Hematopoietic multipotent progenitor cell (in vitro differentiated cells): ENCODE measurements at places on chromosomes 2 and 18. TPM values are rescaled to one million over a fixed set of nuclear protein-coding genes. Genes with fewer than 3 reads are reported as not detected.

GRCh38 chr2:165454905-165455304 is 14.6 kb upstream of the CSRNP3 start:
- no peak for DNase-seq

GRCh38 chr2:29502460-29502911 is 387.3 kb downstream of the CLIP4 start:
- DNase-seq: no peak

Gene SLC40A1
- total RNA-seq: 393 TPM

Gene MROH2A
- not detected for total RNA-seq

DNA sequence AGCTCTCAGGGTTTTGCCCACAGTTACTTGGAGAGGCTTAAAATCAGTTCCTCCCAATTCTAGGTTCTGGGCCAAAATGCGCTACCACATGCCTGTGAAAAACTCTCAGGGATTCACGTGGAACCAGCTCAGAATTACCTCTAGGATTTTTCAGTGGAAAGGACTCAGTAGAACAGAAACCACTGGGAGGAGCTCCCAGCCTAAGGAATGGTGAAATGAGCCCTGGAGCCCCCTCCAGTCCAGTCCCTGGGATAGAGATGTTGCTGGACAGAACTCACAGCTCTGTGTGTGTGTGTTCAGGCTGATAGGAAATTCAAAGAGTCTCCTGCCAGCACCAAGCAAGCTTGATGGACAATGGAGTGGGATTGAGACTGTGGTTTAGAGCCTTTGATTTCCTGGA is 21.1 kb upstream of the SLC9A4 start:
- no peak for DNase-seq

Gene SKOR2
- not detected for total RNA-seq

- no peak for DNase-seq
Observed at GRCh38 chr2:207217442-207217841, 51.7 kb upstream of the KLF7 start.

Gene IL37
- total RNA-seq: not detected

Gene STPG4
- not detected for total RNA-seq

- DNase-seq: no peak
Observed at GRCh38 chr2:123164216-123164615, 860.9 kb upstream of the CNTNAP5 start.

- peak; percentile 81 for DNase-seq
Observed at GRCh38 chr18:63016270-63016669, 300.9 kb downstream of the PHLPP1 start.

GRCh38 chr2:8831516-8831915 is 5.9 kb downstream of the KIDINS220 start:
- DNase-seq: no peak

DNA sequence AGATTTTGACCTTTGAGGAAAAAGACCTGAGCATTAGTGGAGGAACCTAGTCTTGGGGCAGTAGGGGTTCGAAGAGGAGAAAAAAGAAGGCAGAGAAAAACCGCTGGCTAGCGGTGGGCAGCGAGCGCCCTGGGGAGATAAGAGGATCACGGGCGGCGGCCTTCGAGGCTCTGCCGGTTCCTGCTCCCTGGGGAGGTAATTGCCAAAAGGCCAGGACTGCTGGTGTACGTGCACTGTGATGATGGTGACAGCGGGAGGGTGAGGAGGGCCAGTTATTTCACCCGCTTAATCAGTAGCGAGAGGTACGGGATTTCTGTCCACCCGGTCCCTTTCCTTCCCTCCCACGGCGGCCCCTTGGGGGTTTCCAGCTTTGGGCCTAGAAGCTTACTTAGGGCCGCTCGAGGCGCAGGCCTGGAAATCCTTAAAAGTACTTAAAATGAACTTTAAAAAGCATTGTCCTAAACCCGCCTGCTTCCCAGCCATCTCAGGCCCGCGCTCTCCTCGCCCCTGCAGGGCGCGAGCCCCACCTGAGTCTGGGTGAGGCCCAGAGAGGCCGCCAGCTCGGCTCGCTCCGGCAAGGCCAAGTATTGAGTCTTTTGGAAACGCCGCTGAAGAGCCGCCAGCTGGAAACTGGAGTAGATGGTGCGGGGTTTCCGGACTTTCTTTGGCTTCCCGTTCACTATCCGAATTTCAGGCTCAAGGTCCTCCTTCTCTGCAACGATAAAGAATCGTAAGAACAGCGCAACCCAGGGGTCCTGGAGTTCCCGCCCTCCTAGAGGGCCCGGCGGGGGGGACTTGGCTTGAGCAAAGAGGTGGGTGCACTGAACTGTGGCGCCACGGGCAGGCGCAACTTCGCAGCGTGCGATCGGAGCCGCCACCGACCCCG is 1.5 kb downstream of the DLX2 start:
- no peak for DNase-seq

Gene CCDC150
- 0.81 TPM for total RNA-seq

Gene DUSP19
- 3.2 TPM for total RNA-seq

Gene MC5R
- total RNA-seq: not detected

GRCh38 chr2:216700781-216701180 is 5.4 kb upstream of the IGFBP5 start:
- no peak for DNase-seq

DNA sequence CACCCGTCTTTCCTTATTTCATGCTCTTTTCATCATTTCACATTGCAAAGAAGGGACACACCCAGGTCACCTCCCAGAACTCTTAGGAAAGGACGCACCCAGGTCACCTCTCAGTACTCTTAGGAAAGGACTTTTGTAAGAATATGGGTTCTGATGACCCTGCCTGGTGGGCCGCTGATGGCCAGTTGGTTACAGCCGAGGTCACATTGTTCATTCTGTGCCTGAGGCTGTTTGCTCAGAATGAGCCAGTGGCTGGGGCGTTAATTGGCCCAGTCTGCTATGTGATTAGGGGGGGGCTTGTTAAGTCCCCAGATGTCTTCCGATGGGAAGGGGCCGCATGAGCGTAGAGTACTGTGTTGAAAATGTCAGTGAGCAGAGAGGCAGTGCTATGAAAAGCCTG is 9.4 kb downstream of the MLPH start:
- no peak for DNase-seq

DNA sequence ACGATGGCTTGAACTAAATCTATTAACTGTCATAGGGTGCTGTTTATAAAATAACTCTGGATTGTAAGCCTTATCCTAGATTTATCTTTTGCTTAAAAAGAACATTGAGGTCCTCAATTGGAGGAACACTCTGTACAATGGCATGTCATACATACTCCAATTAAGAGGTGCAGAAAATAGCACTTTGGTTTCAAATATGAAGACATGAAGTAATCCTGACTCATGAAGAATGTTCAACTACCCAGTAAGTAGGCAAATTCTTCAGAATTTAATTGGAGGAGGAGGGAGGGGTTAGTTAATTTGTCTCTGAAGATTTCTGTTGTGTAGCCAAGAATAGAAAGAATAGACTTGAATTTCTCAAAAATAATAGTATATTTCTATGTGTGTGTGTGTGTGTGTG is 36.1 kb downstream of the DCC start:
- DNase-seq: no peak

Gene NEU2
- total RNA-seq: not detected

- DNase-seq: peak; percentile 40
Observed at GRCh38 chr18:26017929-26018328, 72.5 kb downstream of the SS18 start.

DNA sequence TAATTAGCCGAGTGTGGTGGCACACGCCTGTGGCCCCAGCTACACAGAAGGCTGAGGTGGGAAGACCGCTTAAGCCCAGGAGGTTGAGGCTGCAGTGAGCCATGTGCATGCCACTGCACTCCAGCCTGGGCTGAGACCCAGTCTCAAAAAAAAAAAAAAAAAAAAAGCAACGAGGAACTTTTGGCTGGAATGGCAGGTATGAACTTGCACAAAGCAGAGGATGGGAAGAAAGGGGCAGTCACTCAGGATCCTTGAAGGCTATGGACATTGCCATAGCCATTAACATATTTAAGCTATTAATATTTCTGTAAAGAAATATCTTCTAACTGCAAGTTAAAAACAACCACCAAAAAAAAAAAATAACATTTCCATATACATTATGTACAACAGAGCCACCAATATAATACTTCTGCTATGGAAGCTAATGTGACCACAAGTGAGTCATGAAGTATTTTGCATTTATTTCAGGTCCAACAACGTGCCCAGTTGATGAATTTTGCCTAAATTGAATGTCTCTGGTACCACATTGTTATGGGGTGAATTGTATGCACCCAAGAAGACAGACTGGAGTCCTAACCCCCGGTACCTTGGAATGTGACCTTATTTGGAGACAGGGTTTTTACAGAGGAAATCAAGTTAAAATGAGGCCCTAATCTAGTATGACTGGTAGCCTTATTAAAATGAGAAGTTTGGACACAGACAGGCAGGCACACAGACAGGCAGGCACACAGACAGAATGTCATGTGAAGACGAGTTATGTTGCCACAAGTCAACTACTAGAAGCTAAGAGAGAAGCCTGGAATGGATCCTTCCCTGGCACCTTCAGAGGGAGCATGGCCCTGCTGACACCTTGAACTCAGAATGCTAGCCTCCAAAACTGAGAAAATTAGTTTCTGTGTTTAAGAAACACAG is 102.8 kb downstream of the RBMS1 start:
- no peak for DNase-seq

DNA sequence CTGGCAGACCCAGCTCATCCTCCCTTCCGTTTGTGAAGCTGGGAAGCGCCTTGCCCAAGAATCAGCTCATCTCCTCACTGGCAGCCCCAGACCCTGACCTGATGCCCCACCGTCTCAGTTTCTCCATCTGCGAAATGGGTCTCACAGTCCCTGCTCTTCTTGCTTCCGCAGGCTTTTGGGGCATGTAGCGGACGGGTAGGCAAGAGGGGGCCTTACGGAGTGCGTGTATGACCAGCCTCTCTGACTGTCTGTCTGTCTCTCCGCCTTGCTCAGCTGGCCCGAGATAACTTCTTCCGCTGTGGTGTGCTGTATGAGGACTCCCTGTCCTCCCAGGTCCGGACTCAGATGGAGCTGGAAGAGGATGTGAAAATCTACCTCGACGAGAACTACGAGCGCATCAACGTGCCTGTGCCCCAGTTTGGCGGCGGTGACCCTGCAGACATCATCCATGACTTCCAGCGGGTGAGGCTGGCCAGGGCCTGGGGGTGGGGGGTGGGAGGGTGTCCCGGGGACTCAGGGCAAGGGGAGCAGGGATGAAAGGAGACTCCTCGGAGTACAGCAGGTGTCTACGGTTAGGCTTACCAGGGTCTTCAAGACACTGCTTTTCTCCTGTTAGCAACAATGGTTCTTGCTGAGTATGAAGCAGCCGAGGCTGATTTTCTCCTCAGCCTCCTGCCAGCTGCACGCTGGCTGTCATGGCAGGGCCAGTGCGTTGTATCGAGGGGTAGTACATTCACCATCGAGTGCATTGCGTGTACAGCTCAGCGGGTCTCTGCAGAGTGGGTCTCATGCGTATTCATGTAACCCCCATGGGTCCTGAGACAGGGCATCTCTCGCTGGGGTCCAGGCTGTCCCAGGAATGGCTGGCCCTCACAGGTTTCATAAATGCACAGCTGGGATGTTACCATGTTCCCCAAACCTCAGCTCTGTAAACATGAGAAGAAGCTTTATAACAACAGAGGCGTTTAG is 10.9 kb downstream of the ITM2C start:
- DNase-seq: no peak

- no peak for DNase-seq
Observed at GRCh38 chr18:24198461-24198860, 59.6 kb downstream of the CABYR start.

Gene UBR3
- 11.3 TPM for total RNA-seq

DNA sequence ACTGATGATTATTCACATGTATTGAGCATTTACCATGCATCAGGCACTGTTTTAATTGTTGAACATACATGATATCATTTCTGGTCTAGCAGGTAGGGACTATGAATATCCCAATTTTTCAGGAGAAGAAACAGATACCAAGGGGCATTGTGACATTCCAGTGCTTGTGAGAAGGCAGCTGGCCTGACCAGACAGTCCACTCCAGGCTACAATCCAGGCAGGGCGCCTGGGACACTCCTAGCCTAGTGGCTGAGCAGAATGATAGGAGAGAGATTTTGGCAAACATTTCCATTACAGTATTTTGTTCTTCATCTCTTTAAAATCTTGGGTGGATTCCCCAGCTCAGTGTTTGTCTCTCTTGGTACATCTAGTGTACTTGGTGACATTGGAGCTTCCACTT is 24.9 kb downstream of the ZNF892 start:
- DNase-seq: no peak
